Stimulated activated CD8-positive, alpha-beta memory T cell treated with anti-CD3 and anti-CD28 coated beads, Interleukin-7, amount 100 ng/mL, for 1 hour (primary cell): ENCODE measurements at places on chromosomes 2 and 18.

DNA sequence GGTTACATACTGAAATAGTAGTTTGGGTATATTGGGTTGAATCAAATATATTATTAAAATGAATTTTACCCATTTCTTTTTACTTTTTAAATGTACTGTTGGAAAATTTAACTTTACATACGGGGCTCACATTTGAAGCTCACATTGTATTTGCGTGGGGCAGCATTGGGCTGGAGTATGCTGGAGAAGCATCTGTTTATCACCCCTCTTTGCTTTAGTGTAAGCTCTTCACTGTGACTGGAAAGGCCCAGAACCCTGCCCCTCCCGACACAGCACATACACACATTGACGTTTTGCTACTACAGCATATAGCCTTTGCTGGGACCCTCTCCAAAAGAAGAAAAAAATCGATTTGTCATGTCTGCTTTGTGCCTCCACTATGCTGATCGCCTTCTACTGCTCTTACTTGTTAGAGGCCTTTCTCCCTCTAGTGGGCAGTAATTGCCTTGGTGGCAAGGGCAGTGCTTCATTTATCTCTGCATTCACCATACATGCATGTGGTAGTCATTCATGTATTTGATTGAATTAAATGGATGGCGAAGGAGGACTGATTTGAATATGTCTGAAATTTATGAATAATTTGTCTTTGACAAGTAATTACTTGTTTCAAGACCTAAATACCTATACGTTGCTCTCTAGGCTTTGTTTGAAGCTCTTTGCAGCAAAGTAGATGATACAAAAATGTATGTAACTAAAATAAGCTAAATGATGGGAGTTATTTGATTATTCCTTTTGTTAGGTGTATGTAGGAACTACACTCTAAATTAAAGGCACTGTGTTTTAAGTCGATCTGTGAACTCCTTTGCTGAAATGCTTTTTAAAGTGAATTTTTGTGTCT lies 37.4 kb downstream of the VAPA start:
- DNase-seq = no peak

DNA sequence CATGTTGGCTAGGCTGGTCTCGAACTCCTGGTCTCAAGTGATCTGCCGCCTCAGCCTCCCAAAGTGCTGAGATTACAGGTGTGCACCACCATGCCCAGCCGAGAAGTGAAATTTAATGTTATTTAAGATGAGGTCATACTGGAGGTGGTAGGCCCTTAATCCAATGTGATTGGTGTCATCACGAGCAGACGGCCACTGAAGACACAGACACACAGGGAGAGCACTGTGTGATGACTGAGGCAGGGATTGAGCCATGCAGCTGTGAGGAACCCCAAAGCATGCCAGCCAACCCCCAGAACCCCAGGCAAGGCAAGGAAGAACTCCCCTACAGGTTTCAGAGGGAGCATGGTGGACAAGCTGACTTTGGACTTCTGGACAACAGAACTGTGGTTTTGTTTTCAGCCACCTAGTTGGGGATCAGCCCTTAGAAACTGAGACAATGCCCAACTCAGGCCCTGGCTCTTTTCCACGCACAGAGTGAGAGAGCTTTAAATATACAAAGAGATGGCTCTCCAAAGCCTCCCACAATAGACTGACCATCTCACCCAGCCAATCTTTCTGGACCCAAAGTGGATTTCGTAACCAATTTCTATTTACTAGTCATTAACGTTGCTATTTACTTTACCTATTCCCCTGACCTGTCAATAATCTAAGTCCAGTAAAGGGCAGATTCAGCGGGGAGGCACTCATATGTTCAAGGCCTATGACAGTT lies 34.2 kb downstream of the TBC1D8 start:
- no peak for DNase-seq

DNA sequence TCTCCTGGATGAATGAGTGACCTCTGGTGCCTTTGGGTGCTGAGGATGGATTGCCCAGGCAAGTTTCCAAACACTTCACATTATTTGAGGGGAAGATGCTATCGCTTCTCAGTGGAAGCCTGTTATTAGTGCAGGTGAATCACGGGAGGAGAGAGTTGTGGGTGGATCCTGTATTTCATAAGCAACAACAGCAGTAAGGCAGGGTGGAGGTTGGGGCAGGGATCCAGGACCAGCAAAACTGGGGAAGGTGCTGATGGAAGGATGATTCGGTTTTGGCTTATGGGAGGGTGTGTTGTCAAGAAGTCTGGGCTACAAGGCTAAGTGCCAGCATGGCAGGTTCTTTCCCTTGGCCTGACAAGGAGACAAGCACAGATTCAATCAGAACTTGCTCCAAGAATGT lies 37.7 kb upstream of the SETBP1 start:
- no peak for DNase-seq

GRCh38 chr2:30866974-30867373 lies 59.7 kb upstream of the CAPN13 start:
- DNase-seq = no peak

DNA sequence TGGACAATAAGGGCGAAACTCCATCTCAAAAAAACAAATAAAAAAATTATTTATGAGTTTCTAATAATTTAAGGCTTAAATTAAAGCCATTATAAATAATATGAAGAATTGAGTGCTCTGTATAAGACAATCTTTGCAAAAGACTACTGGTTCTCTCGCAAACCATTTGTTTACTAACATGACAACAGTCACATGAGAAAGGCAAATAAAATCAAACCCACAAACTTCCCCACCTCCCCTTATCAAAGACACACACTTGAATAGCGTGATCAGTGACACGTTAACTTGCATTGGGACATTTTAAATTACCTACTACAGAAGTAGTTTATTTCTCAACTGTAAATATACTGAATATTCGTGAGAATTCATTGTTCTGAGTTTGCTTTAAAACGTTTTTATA lies 21.1 kb downstream of the RAB1A start:
- DNase-seq = no peak

- DNase-seq = no peak
These were observed 3.5 kb upstream of the RNU4ATAC start for GRCh38 chr2:121527009-121527682.

DNA sequence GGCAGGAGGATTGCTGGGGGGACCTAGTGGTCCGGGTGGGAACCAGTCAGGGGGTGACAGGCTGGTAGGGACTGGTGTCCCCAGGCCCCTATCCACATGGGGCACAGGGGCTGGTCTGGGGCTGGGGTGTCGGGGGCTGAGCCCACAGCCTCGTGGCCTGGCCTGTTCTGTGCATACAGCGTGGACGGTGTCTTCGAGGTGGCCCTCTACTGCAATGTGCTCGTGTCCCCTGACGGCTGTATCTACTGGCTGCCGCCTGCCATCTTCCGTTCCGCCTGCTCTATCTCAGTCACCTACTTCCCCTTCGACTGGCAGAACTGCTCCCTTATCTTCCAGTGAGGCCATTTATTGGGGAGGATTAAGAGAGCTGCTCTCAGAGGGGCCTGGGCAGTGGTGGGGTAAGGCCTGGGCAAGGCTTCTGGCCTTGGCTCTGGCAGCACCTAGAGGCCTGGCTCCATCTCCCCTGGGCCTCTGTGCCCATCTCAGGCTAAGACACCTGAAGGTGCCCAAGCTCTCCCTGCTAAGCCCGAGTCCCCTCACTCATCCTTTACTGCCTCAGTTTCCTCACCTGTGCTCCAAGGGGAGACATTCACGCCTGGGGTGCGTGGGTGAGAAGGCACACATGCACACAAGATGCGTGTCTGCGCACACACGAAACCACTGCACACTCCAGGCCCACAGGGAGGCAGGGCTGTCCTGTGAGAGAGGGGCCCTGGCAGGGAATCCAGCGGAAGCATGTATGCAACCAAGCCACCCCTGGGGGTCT lies 1.9 kb downstream of the CHRNG start:
- no peak for DNase-seq

GRCh38 chr2:229873123-229873581 lies 48.7 kb downstream of the TRIP12 start:
- DNase-seq = no peak

GRCh38 chr18:41548521-41549260 lies 406.3 kb upstream of the PIK3C3 start:
- no peak for DNase-seq

GRCh38 chr2:64124571-64124970 lies 19.6 kb downstream of the PELI1 start:
- DNase-seq = no peak

DNA sequence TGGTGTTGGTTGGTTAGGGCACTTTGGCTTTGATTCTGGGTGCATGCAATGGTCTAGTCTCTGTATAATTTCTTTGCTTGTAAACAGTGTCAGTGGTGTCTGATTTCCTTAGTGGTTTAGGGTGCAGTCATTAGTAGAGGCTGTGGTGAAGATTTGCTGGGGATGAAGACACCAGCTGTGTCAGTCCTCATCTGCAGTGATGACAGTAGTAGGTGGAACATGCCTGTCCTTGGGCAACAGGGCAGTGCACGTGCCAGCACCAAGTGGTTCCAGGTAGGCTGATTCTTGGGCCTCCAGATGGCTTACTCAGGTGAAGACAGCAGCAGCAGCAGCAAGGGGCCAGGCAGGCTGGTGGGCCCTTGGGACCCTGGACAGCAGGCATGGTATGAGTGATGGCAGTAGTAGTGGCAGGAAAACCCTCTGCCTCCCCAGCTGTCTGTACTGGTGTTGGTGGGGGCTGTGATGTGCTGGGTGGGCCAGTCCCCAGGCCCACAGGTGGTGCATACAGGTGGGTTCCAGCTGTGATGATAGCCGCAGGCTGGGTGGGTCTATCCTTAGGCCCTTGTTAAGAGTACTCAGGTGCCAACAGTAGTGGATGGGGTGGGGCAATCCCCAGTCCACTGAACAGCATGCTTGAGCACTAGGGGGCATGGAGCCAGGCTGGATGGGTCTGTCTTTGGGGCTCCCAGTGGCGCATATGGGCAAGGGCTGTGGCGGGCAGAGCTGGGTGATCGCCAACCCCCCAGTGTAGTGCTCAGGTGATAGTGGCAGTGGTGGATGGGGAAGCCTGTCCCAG lies 140.7 kb upstream of the THUMPD2 start:
- DNase-seq = no peak

- no peak for DNase-seq
These were observed 37.7 kb downstream of the PSD4 start for GRCh38 chr2:113211226-113212105.

DNA sequence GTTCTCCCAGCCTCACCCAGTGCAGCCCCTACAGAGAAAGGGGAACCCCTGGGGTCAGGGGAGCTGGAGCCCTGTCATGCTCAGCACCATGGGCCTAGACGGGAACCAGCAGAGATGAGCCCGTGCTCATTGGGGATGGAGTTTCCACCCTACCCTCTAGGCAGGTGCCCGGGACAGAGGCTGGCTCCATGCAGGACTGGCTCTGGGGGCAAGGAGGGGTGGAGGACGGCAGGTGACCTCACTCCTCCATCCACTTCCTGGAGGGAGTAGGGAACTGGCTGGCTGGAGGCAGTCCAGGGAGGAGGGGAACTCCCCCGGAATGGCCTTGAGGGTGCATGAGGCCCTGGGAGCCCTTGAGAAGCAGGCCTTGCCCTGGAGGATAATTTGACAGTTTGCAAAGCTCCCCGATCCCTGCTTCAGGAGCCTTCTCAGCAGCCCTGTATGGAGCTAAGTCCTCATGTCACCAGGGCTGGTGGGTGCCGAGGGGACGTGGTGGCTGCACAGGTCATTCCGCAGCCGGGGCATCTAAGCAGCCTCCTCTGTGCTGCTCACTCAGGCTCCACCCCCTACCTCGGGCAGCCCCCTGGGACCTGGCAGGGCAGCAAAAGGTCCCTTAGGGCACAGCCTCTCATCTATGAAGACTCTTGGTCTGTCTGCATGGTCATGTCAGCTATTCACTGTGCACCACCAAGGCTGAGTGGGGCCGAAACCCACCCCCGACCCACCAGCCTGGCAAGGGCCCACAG lies 2.1 kb downstream of the NEURL3 start:
- no peak for DNase-seq

DNA sequence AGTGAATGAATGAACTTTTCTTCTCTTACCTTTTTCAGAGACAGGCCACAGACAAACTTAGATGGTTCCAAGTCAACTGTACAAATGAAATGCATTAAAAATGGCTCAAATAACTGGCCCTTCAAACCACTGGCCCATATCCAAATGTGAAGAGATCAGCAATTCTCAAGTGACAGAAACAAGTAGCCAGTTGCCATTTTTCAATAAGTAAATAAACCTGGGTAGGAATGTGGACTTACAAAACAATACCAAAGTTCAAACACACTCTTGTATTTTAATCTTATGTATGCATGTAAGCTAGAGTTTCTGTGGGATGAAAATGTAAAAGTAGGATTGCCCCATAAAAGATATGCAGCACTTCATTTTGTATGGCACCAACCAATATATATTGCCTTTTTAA lies 129.2 kb downstream of the MEP1B start:
- no peak for DNase-seq

DNA sequence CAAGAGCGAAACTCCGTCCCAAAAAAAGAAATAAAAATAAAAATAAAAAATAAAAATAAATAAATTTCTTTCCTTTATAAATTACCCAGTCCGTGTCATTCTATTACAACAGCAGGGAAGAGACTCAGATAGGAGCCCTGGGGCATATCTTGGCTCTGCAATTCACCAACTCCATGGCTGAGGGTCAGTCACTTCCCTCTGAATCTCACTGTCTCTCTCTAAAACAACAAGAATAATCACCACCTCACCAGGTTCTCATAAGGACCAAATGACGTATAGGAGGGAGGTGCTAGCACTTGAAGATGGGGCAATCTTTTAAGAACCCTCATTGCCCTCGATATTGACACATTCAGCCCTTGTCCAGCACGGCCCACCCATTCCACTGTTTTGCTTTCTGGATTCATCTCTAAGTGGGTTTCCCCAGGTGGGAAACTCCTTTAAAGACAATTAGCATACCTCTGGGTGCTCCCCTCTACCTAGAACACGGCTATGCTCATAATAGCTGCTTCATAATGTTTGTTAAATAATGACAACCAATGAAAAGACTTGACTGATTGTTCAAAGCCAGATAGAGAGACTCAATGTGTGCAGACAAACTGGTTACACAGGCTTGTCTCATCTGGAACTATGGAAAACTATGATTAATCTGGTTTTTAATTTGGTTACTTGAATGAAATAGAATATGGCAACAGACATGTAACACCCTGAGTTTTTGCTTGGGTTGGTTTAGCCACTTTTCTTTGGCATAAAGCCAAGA lies 15.1 kb downstream of the MYCN start:
- DNase-seq = no peak

DNA sequence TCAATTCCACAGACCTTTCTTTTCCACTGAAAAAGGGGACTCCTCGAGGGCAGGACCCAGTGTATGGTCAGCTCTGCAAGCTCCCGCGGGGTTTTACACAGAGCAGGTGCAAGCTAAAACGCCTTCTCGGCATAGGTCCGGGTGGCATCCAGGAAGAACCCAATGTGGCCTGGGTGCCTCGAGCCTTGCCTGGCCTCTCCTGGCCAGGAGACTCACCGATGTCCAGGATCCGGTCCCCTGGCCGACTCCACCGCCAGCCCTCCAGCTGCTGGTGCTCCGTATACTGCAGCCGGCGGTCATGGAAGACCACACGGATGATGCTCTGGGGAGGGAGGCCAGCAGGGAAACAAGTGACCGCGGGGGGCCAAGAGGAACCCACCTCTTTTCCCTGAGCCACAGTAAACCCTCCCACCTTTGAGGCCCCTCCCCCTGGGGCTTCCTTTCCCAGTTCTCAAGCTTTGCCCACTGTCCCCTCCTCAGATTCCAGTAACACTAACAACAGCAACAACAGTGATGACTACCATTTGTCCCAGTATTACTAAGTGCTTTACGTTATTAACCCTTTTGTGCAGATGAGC lies 36.1 kb downstream of the TFCP2L1 start:
- DNase-seq = no peak
